Stimulated activated CD8-positive, alpha-beta memory T cell treated with anti-CD3 and anti-CD28 coated beads, Interleukin-4, amount 100 ng/mL, for 1 hour (primary cell): ENCODE measurements at places on chromosomes 12 and 14.

DNA sequence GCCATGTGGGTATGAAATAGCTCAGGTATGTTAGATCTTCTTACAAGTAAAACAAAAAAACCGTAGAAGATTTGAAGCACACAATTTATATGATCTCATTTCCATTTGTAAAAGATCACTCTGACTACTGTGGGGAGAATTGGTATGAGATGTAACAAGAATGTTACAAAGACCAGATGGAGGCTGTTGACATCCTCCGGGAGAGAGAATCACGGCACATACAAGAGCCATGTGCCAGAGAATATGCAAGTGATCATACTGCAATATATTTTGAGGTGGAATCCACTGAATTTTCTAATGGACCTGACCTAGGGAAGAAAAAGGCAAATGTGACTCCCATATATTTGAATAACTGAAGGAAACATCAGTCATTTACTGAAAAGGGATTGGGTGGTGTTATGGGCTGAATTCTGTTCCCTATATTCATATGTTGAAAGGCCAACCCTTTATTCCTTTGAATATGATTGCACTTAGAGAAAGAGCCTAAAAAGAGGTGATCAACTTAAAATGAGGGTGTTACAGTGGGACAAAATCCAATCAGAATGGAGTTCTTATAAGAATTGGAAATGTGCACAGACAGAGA lies 29.1 kb downstream of the PRB3 start:
- no peak for DNase-seq

GRCh38 chr12:100114574-100114973 lies 28.1 kb downstream of the BLTP3B start:
- DNase-seq = no peak

DNA sequence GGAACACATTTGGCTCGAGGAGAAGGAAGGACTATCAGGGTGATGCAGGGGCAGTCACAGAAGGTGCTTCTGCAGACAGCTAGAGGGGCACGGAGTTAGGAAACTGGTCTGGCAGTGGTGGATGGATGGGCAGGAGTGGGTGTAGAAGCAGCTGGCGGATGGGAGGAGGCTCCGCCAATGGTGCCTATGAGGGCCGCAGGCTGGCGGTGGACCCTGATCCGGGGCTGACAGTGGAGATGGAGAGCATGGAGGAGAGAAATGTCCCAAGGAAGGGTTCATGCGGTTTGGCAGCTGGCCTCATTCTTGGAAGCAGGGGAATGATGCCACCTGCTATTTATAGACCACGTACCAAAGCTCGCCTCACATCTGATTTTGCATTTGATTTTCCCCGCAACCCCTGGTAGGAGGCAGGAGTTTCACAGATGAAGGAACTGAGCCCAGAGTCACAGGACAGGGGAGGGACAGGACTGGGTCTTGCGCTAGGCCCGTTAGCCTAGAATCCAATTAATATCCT lies 237.1 kb downstream of the FOXN3 start:
- DNase-seq = no peak

- no peak for DNase-seq
Observed at GRCh38 chr12:57568838-57569237, 19.0 kb downstream of the KIF5A start.

DNA sequence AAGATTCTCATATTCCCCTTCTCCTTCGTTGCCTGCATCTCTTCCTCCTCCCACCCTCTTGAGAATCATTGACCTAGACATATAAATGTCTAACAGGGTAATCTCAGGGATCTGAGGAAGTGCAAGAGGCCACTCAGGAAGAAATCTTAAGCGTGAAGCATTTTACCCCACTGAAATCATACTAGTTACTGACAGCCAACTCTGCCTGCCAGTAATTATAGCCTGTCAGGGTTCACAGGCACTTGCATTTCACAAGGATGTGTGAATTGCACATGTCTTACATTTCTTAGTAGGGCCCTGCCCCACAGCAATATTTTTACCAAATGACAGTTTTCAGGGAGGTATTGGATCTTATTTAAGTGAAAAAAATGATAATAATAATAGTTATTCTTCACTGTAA lies 127.2 kb downstream of the SLC15A5 start:
- no peak for DNase-seq

DNA sequence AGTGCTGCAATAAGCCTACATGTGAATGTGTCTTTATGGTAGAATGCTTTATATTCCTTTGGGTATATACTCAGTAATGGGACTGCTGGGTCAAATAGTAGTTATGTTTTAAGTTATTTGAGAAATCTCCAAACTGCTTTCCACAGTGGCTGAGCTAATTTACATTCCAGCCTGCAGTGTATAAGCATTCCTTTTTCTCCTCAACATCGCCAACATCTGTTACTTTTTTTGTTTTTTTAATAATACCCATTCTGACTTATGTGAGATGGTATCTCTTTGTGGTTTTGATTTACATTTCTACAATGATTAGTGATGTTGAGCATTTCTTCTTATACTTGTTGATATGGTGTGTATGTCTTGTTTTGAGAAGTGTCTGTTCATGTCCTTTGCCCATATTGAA lies 1186.2 kb downstream of the BCL11B start:
- DNase-seq = no peak

GRCh38 chr12:75438059-75438754 lies 42.3 kb upstream of the GLIPR1 start:
- no peak for DNase-seq

- no peak for DNase-seq
Observed at GRCh38 chr14:22098435-22098834, 424.8 kb upstream of the OR4E1 start.

- DNase-seq = no peak
Observed at GRCh38 chr14:78705989-78706388, 535.8 kb downstream of the NRXN3 start.

- no peak for DNase-seq
Observed at GRCh38 chr14:26935733-26936132, 337.9 kb upstream of the NOVA1 start.

GRCh38 chr12:6020930-6021329 lies 75.9 kb upstream of the ANO2 start:
- DNase-seq = no peak

DNA sequence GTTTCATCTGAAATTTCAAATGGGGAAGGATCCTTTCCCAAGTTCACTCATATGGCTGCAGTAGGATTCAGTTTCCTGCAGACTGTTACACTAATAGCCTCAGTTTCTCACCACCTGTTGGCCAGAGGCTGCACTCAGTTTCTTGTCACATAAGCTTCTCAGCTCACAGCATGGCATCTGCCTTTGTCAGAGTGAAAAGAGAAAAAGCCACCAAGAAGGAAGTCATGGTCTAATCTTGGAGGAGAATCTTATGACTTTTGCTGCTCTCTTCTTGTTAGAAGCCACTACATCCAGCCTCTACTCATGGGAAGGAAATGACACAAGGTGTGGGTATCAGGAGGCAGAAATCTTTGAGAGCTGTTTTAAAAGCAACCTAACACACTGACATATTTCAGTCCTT lies 39.4 kb upstream of the BTG1 start:
- no peak for DNase-seq

DNA sequence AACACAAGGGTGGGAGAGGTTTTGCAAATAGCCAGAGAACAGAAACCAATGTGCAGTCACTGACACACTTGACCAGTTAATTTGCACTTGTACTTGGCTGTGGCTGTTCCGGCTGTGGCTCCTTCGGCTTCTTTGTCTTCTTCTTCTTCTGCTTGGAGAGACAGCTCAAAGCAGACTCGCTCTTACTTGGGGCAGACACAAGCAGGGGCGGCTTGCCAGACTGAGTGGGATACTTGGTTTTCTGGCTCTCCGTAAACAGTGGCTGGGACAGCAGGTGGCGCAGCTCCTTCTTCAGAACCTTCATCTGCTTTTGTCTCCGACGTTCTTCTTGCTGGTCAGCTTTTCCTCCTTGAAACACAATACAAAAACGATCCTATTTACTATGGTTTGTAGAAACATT lies 25.0 kb downstream of the OTUB2 start:
- DNase-seq = no peak
